ENCODE measurements at places on chromosomes 4 and X. TPM values are rescaled to one million over a fixed set of nuclear protein-coding genes. Genes with fewer than 3 reads are reported as not detected.

The ERAS gene
- total RNA-seq = not detected

The SPP1 gene
- not detected for total RNA-seq

The TMEM271 gene
- not detected for total RNA-seq

The DMP1 gene
- total RNA-seq = not detected

The TMEM150C gene
- 8.3 TPM for total RNA-seq

The FHIP1A gene
- total RNA-seq = 0.65 TPM

The RHOH gene
- total RNA-seq = not detected

The ADRA2C gene
- total RNA-seq = under 0.01 TPM

All from dermis lymphatic vessel endothelial cell (primary cell).